ENCODE measurements at places on chromosomes 5 and 9.

GRCh38 chr9:69299315-69299714 is 25.7 kb upstream of the ENTREP1 start:
- DNase-seq: no peak

DNA sequence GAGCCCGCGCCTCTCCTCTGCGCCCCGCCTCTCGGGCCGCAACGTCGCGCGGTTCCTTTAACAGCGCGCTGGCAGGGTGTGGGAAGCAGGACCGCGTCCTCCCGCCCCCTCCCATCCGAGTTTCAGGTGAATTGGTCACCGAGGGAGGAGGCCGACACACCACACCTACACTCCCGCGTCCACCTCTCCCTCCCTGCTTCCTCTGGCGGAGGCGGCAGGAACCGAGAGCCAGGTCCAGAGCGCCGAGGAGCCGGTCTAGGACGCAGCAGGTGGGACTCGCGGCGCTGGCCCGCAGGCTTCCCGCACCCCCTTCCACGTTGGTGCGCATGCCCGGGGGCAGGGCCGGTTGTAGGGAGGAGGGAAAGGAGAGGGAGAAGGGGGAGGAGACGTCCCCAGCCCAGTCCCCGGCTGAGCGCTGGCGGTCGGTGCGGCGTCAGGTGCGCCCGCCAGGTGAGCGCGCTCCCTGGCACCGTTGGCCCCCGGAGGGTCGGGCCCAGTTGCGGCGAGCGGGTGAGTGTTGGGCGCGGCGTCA is at the start of gene OCLN:
Gene OCLN, plus strand, starts transcription at position 400 of the 532 bp plus-strand sequence. CDS start 11,455 bp downstream, outside the sequence.
- peak; percentile 58 for DNase-seq

- DNase-seq: no peak
Measured at GRCh38 chr9:7209016-7209715, 451.4 kb downstream of the KDM4C start.

- DNase-seq: no peak
Measured at GRCh38 chr5:127988146-127988760, 95.3 kb upstream of the SLC12A2 start.

- no peak for DNase-seq
Measured at GRCh38 chr5:1278216-1278615, 16.7 kb downstream of the TERT start.

DNA sequence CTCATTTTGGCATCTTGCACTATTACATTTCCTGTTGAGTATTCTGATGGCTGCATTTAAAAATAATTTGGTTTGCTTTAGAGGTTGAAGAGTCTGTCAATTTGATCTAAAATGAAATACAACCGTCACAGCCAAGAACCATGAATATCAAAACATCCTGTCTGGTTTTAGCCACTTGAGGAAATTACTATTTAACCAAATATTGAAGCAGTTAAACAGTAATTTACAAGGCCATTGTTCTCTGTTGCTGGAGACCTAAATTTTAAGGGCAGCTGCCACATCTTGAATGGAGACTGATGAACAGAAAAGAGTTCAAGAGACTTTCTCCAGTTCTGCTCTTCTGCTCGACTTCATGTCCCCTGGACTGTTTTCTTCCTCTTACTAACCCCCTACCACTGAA is 549.4 kb downstream of the LRRC70 start:
- DNase-seq: no peak
